ENCODE measurements at places on chromosomes 2 and 18. TPM values are rescaled to one million over a fixed set of nuclear protein-coding genes. Genes with fewer than 3 reads are reported as not detected.

DNA sequence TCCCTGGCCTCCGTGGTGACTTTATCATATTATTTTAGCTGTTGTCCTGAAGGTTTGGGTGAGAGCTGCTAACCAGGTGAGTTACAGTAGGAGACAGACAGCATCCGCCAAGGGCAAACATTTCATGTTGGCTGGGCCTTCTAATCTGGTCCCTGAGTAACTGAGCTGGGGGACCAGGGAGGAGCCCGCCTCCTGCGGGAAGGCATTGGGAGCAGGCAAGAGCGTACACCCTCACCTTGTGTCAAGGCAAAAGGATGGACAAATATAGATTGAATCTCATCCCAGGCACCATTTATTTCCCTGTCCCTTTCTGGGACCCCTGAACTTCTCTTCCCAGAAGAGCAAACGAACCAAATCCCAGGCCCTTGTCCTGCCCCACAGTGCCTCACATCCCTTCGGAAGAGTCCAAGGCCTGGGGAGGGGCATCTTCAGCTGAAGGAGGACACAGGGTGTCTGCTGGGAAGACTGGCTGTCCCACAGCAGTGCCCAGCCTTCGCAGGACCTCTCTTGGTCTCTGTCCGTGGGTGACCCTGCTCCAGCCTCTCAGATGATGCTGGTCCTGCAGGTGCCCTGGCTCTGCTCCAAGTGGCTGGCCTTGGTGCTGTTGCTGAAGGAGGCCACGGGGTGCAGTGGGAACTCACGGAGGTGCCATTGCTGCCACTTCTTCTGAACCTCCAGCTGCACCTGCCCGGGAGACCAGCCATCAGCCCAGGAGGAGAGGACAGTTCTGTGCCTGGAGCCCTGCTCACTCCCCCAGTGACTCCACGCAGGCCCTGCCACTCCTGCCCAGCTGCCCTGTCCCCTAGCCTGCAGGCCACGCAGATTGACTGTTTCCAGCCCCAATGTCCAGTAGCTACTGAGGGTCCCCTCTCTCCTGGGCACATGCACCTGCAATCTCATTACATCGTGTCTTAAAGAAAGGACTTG, 8.2 kb downstream of the TMEM37 start:
- no peak for DNase-seq
- no peaks in the 10 kb centered on the region for H3K4me1 ChIP-seq
- H3K27me3 ChIP-seq = no peaks in the 10 kb centered on the region
- no peak overlapping the region for H3K4me3 ChIP-seq
- no peaks in the 10 kb centered on the region for H3K36me3 ChIP-seq

DNA sequence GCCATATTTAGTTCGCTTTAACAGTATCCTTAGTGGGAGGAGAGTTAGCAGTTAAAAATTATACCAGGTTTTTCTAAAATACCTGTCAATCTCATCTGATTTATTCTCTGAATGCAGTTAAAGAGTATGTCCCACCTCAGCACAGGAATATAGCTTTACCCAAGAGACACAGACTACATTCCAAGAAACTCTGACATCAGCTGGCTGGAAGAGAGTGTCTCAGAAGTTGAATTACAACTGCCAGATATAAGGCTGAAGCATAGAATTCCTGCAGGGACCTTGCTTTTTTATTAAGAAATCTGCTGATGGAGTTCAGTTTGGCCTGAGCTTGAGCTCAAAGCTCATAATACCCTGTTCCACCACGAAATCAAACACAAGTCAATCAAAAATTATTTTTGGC, 25.4 kb upstream of the CNTNAP5 start:
- H3K36me3 ChIP-seq = no peaks in the 10 kb centered on the region
- no peak for DNase-seq

GRCh38 chr2:202754936-202755335, 116.6 kb downstream of the ICA1L start:
- H3K36me3 ChIP-seq = peaks cover 34% of the 10 kb centered on the region
- H3K27ac ChIP-seq = no peak overlapping the region

- no peak overlapping the region for H3K4me3 ChIP-seq
- peaks cover 7% of the 10 kb centered on the region for H3K4me1 ChIP-seq
- H3K27me3 ChIP-seq = no peaks in the 10 kb centered on the region
Observed at GRCh38 chr2:7792031-7792651, 874.9 kb downstream of the RNF144A start.

DNA sequence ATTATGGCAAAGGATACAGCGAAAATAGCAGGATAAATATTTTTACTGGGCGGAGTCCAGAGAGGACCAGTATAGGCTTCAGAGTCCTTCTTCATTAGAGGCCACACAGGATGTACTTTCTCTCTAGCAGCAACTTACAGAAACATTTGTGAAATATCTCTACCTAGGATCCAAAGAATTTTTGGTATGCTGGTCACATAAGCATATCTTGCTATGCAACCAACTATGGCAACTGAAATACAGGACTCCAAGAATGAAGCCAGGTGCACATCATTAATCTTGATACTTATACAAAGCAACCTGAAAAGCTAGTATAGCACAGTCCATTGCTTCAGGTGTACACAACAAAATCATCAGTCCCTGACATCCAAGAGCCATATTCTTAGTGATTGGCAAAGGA, 59.1 kb upstream of the NABP1 start:
- no peaks in the 10 kb centered on the region for H3K36me3 ChIP-seq
- peaks cover 51% of the 10 kb centered on the region for H3K4me1 ChIP-seq
- DNase-seq = no peak
- H3K4me3 ChIP-seq = no peak overlapping the region
- peak overlapping the region; percentile 79 for H3K27ac ChIP-seq
- no peaks in the 10 kb centered on the region for H3K27me3 ChIP-seq

DNA sequence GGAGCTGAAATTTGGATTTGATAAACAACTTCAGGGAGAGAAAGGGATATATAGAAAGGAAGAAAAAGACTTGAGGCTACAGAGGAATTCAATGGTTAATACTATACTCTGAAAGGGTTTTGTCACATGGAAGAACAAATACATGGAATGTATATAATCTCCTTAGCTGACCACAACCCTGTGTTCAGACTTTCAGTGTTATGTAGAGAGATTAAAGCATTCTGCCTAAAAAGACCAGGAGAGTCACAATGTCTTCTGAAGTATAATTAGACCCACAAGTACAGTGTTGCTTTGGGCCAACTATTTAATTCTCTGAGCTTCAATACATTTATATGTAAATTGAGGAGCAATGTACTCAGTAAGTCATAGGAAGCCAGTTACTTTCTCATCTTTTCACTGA, 123.8 kb upstream of the FSHR start:
- DNase-seq = no peak
- no peaks in the 10 kb centered on the region for H3K27me3 ChIP-seq
- no peaks in the 10 kb centered on the region for H3K4me1 ChIP-seq
- no peak overlapping the region for H3K27ac ChIP-seq

GRCh38 chr2:35598310-35598709, 757.3 kb upstream of the CRIM1 start:
- no peaks in the 10 kb centered on the region for H3K36me3 ChIP-seq
- no peaks in the 10 kb centered on the region for H3K27me3 ChIP-seq
- no peaks in the 10 kb centered on the region for H3K4me1 ChIP-seq
- DNase-seq = no peak
- H3K27ac ChIP-seq = no peak overlapping the region

DNA sequence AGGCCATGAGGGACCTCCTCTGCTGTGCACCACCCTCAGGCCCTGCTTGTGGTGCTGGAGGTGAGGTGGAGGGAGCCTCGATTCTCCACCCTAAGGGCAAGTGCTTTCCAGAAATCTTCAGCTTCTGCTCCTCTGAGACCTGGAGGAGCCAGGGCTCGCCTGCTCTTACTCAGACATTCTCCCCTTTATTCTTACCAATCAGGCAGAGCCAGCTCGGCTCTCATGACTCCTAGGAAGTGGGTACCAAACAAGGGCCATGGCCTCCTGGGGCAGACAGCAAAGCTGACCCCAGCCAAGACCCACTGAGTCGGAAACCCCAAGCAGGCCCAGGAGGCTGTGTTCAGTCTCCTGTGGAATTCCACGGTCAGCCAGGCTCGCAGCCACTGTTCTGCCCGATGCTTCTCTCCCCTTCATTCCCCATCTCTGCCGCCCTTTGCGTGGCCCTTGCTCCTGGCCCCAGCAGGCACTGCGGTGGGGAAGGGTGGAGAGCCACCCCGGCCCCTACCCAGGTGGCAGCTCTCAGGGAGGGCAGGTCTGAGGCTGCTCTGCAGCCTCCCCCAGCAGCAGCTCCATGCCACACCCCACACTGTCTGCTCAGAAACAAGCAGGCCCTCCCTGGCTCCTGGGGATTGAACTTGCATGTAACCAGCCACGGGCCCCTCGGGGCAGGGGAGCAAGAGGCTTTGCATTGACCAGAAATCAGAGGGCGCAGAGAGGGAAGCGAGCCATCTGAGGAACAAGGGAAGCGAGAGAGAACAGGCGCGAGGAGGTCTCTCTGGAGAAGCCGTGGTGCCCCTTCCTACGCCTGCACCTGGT, 24.0 kb downstream of the HS1BP3 start:
- no peak overlapping the region for H3K27ac ChIP-seq
- H3K4me1 ChIP-seq = no peaks in the 10 kb centered on the region
- H3K36me3 ChIP-seq = no peaks in the 10 kb centered on the region

- no peak overlapping the region for H3K4me3 ChIP-seq
- H3K27ac ChIP-seq = no peak overlapping the region
- H3K27me3 ChIP-seq = no peaks in the 10 kb centered on the region
- no peak for DNase-seq
Observed at GRCh38 chr2:232276733-232277313, 101.7 kb upstream of the ALPP start.

GRCh38 chr2:134021830-134022524, 231.9 kb upstream of the MGAT5 start:
- H3K27ac ChIP-seq = no peak overlapping the region
- no peak for DNase-seq
- H3K36me3 ChIP-seq = no peaks in the 10 kb centered on the region

GRCh38 chr18:22233266-22233665, 63.9 kb downstream of the GATA6 start:
- no peaks in the 10 kb centered on the region for H3K36me3 ChIP-seq
- H3K4me1 ChIP-seq = no peaks in the 10 kb centered on the region
- H3K27me3 ChIP-seq = no peaks in the 10 kb centered on the region

GRCh38 chr2:9010866-9011265, 7.4 kb upstream of the MBOAT2 start:
- H3K27ac ChIP-seq = no peak overlapping the region
- DNase-seq = no peak
- peaks cover 21% of the 10 kb centered on the region for H3K27me3 ChIP-seq
- no peaks in the 10 kb centered on the region for H3K36me3 ChIP-seq

GRCh38 chr2:156031121-156031520, 301.4 kb downstream of the NR4A2 start:
- no peaks in the 10 kb centered on the region for H3K27me3 ChIP-seq
- no peaks in the 10 kb centered on the region for H3K4me1 ChIP-seq
- H3K4me3 ChIP-seq = no peak overlapping the region
- no peak overlapping the region for H3K27ac ChIP-seq
- no peaks in the 10 kb centered on the region for H3K36me3 ChIP-seq

- peaks cover 9% of the 10 kb centered on the region for H3K27me3 ChIP-seq
- H3K36me3 ChIP-seq = no peaks in the 10 kb centered on the region
- H3K4me3 ChIP-seq = no peak overlapping the region
- no peak overlapping the region for H3K27ac ChIP-seq
- H3K4me1 ChIP-seq = peaks cover 2% of the 10 kb centered on the region
- no peak for DNase-seq
Observed at GRCh38 chr2:45994060-45994459, 303.1 kb upstream of the EPAS1 start.

DNA sequence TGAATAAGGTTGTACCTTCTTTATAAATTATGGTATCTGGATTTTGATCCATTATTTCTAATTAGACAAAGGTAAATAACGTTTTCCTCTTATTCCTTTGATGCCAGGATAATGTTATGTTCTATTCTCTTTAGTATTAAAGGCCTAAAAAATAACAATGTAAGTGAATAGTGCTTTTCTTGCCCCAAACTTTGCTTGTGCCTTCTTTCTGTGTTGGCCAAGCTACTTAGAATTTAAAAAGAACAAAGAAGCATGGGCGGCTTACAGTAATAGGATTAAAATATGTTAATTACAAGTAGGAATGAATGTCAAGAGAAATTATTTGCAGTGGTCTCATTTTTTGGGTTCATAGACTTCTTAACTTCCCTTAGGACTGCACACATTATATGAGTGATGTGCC, 105.0 kb upstream of the FSIP2 start:
- H3K36me3 ChIP-seq = no peaks in the 10 kb centered on the region
- H3K4me3 ChIP-seq = no peak overlapping the region
- no peaks in the 10 kb centered on the region for H3K4me1 ChIP-seq
- no peaks in the 10 kb centered on the region for H3K27me3 ChIP-seq
- no peak for DNase-seq

- no peak overlapping the region for H3K27ac ChIP-seq
- no peak overlapping the region for H3K4me3 ChIP-seq
- peaks cover 33% of the 10 kb centered on the region for H3K4me1 ChIP-seq
- H3K27me3 ChIP-seq = peaks cover 2% of the 10 kb centered on the region
- DNase-seq = no peak
Observed at GRCh38 chr2:203914546-203915182, 21.9 kb upstream of the ICOS start.

DNA sequence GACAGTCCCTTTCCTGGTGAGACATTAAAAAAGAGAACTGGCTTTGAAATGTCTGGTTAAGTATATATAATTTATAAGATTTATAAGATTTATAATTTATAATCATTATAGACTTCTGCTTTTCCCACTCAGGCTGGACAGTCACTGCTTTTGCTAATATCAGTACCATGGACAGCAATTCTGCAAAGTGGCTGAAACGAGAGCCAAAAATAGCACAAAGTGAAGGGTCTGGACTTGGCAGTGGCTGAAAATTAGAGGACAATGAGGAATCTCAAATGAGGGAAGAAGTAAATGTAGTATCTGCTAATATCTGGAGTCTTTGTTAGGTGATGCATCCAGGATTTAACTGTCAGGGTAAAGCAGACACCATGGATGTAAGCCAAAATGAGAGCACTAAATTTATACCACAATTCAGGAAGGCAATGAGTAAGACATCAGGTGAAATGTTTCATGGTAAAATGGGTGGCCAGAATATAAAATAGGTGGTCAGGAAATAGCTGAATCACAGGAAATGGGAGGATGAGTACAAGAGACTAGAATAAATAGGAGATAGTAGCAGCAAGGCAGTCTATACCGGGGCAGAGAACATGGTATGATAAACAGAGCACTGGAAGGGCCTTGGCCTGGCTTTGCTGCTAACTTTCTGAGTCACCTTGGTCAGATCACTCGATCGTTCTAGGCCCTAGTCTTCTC, 39.6 kb upstream of the BOD1L2 start:
- H3K27ac ChIP-seq = no peak overlapping the region
- no peaks in the 10 kb centered on the region for H3K36me3 ChIP-seq
- DNase-seq = no peak
- H3K4me1 ChIP-seq = peaks cover 4% of the 10 kb centered on the region
- H3K27me3 ChIP-seq = peaks cover 2% of the 10 kb centered on the region
- no peak overlapping the region for H3K4me3 ChIP-seq

DNA sequence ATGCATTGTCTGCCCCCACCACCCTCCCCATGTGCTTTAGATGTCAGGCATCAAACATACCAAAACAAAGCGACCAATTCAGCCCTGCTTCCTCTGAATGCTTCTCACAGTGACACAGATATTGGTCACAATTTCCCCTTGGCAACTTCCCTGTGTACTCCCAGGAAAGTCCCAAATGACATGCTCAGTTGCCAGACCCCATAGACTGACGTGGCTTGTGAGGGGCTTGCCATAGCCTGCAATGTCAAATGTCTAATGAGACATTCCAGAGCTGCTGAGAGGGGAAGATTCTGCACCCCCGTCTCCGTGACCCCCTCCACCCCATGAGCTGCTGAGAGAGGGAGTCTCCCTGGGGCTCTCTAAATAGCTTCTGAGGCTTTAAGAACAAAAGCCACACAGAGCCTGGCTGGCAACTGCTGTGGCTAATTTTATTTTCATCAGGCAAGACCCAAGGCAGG, 47.3 kb downstream of the RFTN2 start:
- H3K27ac ChIP-seq = no peak overlapping the region
- no peak overlapping the region for H3K4me3 ChIP-seq
- H3K27me3 ChIP-seq = no peaks in the 10 kb centered on the region
- no peaks in the 10 kb centered on the region for H3K4me1 ChIP-seq

Gene LIMS3
- not detected for total RNA-seq

Gene MARCO
- not detected for total RNA-seq

Gene SERPINB8
- total RNA-seq = 19.0 TPM

Gene VSNL1
- total RNA-seq = not detected

Gene WDR54
- total RNA-seq = 76.7 TPM
